ENCODE measurements at places on chromosomes 2 and 18.

DNA sequence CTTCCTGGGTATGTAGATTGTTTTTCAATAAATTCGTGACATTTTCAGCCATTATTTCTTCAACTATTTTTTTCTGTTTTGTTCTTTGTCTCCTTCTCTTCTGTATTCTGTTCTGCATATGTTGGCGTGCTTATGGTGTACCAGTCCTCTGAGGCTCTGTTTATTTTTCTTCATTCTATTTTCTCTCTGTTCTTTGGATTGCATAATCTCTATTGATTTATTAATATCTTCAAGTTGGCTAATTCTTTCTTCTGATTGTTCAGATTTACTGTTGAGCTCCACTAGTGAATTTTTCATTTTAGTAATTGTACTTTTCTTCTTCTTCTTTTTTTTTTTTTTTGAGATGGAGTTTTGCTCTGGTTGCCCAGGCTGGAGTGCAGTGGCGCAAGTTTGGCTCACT, 9.9 kb downstream of the GNLY start:
- DNase-seq: no peak

GRCh38 chr2:47907039-47907781, 912 bp upstream of the FBXO11 start:
- no peak for DNase-seq

- DNase-seq: peak; percentile 62
These were observed 10.2 kb downstream of the C18orf32 start for GRCh38 chr18:49476664-49477411.

- DNase-seq: no peak
These were observed 64.4 kb downstream of the AOX1 start for GRCh38 chr2:200650195-200650594.

GRCh38 chr2:116819355-116819754, 995.1 kb upstream of the DDX18 start:
- DNase-seq: no peak

GRCh38 chr2:84823788-84824187, 57.1 kb downstream of the TRABD2A start:
- DNase-seq: no peak

DNA sequence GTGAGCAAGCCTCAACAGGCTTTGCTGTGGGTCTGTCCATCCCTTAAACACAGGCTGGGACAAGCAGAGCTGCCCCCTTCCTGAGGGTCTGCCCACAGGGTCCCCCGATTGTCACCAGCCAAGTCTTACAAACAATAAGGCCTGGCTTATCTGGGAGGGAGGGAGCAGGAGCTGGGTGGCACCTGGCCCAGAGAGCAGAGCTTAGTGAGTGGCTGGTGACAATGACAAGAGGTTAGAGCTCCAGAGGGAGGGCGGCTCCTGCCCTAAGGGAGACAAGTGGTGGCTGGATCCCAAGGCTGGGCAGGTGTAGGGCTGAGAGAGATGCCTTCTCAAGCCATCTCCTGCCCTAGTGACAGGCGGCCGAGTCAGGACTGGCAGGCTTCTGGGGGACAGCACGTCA, 125.5 kb downstream of the KLHL29 start:
- DNase-seq: no peak

DNA sequence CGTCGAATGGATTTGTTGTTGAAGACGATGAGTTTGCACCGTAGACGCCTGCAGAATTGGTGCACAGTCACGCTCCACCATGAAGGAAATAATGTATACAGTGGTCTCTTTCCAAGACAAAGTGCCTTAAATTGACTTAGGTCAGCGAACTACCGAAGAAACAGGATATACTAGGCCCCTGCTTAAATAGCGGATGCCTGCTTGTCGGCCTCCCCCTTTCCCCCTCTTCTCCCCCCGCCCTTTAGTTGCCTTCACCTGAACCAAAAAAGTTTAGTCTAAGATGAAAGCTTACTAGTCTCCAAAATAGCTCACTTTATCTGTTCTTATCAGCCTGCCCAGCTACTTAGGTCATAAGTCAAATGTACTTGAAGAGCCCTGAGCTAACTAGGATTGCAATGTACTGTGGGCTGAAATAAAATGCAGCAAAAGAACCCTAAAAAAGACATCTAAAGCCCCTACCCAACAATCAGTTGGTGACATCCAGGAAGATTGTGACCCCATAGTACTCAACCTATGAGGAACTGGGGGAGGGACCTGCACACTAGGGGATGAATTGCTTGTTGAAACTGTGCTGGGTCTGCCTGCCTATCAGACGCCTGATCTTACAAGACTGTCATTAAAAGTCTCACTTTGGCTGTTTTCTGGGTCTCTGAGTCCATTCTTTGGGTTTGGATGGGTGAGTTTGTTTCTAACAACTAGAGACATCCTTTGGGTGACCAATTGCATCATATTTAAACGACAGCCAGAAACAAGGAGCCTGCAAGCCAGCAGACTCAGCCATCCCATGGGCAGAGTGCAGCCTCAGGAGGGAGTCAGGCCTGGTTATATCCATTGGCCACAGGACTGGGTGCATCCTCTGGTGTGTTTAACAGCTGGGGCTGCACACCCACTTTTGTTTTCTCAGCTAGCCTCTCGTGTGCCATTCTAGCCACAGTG, 14.5 kb downstream of the ACOXL start:
- DNase-seq: no peak

GRCh38 chr2:133437492-133437891, 130.8 kb downstream of the NCKAP5 start:
- no peak for DNase-seq

DNA sequence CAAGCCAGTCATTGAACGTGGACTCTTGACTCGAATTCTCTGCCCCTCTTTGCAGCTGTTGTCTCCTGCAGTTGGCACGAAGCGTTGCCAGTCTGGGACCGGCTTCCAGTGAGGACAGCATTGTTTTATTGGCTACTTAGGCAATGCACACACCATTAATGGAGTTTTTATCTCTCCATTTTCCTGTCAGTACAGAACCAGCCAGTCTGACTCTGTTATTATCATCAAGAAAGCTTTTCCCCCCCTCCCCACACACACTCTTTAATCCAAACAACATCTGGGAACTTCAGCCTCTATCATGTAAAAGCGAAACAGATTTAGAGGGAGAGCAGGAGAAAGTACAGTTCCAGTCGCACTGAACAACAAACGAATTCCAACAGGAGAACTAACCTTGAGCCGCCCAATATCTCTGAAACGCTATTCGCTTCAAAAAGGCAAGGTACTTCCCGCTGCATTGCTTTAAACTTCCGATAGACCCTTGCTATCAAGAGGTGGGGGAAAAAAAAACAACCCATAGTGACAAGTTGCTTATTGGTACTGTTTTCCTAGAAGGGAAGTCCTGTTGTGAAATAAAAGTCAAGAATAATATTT, 38.2 kb downstream of the ACVR1 start:
- no peak for DNase-seq

DNA sequence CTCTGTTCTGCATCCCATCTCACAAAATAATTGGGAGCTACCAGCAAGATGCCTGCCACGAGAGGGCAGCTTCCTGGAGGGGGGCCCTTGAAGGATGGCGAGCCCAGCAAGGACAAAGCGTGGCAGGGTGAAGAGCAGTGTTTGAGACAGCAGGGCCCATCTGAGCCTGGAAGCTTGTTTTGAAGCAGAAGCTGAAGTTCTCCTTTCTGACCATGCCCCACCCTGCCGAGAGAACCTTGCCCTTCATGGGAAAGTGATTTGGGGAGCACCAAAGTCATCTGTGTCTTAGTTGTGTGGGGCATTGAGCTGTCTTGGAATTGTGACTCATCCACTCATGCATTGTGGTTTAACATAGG, 216.3 kb downstream of the BCL11A start:
- no peak for DNase-seq

- peak; percentile 19 for DNase-seq
These were observed 9.5 kb downstream of the HS1BP3 start for GRCh38 chr2:20641123-20641985.

DNA sequence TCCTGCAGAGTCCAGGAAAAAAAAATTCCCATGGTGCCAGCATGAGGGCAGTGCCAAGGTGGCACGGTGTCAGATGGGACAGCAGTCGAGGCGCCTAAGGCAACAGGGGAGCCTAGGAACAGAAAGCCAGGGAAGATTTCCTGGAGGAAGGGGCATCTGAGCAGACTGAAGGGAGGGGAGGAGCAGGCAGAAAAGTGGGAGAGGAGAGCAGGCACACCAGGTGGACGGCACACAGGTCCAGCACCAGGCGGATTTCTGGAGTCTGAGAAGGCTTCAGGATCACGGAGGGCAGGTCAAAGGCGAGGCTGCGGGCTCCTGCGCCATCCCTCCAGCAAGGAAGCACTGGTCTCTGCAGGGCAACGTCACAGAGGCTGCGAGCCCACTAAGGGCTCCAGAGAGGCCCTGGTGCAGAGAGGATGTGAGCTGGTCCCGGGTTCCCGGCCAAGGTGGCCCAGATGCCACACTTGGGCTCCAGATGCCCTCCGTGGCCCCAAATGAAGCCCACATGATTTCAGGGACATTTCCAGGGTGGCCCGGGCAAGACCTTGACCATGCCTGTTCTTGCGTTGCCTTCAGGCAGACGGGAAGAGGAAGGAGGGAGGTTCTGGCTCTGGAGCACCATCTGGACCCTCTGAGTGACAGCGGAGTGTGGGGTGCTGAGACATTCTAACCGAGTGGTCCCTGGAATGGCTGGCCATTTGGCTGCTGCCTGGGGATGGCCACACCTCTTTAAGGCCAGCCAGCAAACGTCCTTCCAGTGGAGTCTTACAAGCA, 4.1 kb downstream of the HS6ST1 start:
- DNase-seq: no peak

Data from fibroblast of skin of scalp (primary cell).